ENCODE measurements at places on chromosomes 6 and 20. TPM values are rescaled to one million over a fixed set of nuclear protein-coding genes. Genes with fewer than 3 reads are reported as not detected.

DNA sequence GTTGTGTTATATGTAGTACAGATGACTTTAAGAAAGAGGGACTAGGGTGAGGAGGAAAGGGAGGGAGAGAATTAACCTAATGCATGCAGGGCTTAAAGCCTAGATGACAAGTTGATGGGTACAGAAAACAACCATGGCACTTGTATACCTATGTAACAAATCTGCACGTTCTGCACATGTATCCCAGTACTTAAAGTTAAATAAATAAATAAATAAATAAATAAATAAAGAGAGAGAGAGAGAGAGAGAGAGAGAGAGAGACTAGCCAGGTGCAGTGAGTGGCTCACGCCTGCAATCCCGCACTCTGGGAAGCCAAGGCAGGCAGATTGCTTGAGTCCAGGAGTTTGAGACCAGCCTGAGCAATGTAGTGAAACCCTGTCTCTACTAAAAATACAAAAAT is 11.5 kb upstream of the CARMIL1 start:
- no peaks in the 10 kb centered on the region for H3K36me3 ChIP-seq
- no peak overlapping the region for H3K4me3 ChIP-seq
- DNase-seq = no peak
- no peak overlapping the region for H3K27ac ChIP-seq

Gene NXT1
- 40.0 TPM for total RNA-seq

GRCh38 chr6:25014791-25015560 is 79.2 kb upstream of the RIPOR2 start:
- peaks cover 28% of the 10 kb centered on the region for H3K4me1 ChIP-seq
- no peak overlapping the region for H3K4me3 ChIP-seq
- no peak for DNase-seq
- H3K27ac ChIP-seq = peak overlapping the region; percentile 29
- no peaks in the 10 kb centered on the region for H3K36me3 ChIP-seq
- no peaks in the 10 kb centered on the region for H3K27me3 ChIP-seq

Gene TBXT
- total RNA-seq = not detected
